ENCODE measurements at places on chromosomes 4 and X.

DNA sequence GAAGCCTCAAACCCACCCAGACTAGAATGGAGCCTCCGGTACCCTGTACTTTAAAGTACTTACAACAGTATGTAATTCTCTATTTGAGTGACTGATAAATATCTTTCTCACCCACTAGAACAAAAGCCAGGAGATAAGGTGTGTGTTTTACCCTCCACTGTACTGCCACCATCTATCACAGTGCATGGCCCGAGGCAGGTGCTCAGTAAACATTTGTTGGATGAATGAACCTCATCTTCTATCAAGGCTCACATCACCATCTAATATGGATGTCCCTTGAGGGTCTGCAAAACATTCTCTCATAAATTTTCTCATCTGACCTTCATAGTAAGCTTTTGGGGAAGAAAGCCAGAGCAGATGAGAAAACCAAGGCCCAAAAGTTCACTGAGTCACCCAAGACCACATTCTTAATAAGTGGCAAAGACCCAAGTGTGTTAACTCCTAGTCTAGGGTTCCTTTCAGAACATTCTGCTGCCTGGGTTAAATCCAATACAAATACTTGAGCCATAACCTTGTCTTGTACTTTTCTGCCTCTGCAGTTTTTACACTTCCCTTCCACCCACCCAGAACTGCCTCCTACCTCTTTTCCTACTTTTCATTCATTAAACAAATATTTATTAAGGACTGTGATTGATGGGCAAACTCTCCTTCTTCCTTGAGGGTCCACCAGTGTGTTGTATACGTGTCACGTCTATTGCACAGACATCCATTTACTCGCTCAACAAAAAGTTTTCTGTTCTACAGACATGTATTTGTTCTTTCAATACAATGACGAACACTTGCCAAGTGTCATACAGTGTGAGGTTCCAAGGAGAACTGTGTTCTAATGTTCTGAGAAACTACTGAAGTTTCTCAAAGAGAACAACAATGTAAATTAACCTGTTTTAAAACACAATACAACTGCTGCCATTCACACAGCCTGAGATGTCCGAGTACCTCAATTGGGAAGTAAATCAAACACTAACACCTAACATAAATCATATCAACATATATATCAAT is 35.7 kb downstream of the APBB2 start:
- DNase-seq = no peak

DNA sequence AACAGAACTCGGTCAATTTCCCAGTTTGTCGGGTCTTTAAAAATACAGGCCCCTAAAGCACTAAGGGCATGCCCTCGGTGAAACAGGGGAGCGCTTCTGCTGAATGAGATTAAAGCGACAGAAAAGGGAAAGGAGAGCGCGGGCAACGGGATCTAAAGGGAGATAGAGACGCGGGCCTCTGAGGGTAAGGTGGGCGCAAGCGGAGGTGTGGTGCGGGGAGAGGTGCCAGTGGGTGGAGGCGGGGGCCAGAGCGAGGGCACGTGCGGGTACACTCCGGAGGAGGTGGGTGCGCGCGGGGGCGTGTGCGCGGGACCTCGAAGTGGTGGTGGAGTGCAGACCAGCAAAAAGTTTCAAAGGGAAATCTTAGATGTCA is 787 bp upstream of the TET2 start:
- no peak for DNase-seq

DNA sequence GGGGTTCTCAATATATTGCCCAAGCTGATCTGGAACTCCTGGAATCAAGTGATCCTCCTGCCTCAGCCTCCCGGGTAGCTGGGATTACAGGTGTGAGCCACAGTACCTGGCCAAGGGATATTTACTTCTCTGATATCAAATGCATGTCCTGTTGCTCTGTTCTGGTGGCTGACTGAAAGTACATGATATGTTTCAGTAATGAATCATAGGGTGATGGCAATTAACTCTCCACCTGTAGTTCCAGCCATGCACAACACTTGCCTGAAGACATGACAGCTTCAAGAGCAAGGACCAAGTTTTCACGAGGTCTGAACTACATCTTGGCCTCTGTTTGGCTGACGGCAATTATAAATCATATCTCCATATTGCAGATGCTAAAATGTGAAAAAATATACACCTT is 9.1 kb downstream of the ZCCHC4 start:
- no peak for DNase-seq

DNA sequence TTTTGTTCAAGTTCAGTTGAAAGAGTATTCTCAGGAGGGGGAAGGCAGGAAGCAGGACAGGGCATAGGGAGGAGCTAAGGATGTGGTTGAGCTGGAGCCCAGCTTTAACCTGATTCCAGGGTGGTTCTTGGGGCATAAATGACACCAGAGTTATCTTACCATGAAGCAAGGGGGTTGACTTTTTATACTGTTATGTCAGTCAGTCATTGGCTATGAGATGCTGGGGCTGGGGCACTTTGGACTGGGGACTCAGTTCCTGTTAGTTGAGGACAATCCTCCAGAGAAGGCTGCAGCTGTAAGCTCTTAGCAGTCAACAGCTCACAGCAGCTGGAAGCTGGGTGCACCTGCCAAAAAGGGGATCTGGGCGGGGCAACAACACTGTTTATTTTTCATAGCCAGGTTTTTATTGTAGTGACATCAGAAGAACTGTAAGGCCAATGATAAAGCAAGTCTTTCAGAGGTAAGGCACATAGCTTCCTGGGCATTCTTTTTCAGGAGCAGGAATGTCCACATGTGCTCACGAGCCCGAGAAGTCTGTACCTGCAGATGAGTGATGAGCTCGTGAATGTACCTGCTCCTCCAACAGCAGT is 78.5 kb downstream of the MID1IP1 start:
- no peak for DNase-seq

GRCh38 chr4:28449085-28449484 is 1588.4 kb downstream of the STIM2 start:
- DNase-seq = no peak
